ENCODE measurements at places on chromosomes 5 and 9. TPM values are rescaled to one million over a fixed set of nuclear protein-coding genes. Genes with fewer than 3 reads are reported as not detected.
A peak's percentile ranks its signal among the peaks of the same experiment; 100 is the strongest.

GRCh38 chr5:172506251-172506650, 51.9 kb upstream of the SH3PXD2B start:
- no peak overlapping the region for H3K4me3 ChIP-seq
- H3K4me1 ChIP-seq = peaks cover 7% of the 10 kb centered on the region
- H3K27ac ChIP-seq = no peak overlapping the region
- no peak for DNase-seq
- no peaks in the 10 kb centered on the region for H3K36me3 ChIP-seq
- H3K27me3 ChIP-seq = no peaks in the 10 kb centered on the region

GRCh38 chr5:115180165-115180709, 10.5 kb upstream of the TRIM36 start:
- H3K27ac ChIP-seq = peak overlapping the region; percentile 52
- H3K4me1 ChIP-seq = no peaks in the 10 kb centered on the region
- peak; percentile 35 for DNase-seq
- peak overlapping the region; percentile 50 for H3K4me3 ChIP-seq
- no peaks in the 10 kb centered on the region for H3K36me3 ChIP-seq

GRCh38 chr5:149156435-149157083, 15.3 kb downstream of the ABLIM3 start:
- no peaks in the 10 kb centered on the region for H3K36me3 ChIP-seq
- no peak overlapping the region for H3K4me3 ChIP-seq
- no peak overlapping the region for H3K27ac ChIP-seq

- peak; percentile 57 for DNase-seq
- no peak overlapping the region for H3K27ac ChIP-seq
- no peak overlapping the region for H3K4me3 ChIP-seq
- no peaks in the 10 kb centered on the region for H3K36me3 ChIP-seq
Measured at GRCh38 chr5:150286820-150287219, 2.8 kb downstream of the CAMK2A start.

- no peaks in the 10 kb centered on the region for H3K4me1 ChIP-seq
- H3K27me3 ChIP-seq = no peaks in the 10 kb centered on the region
- no peaks in the 10 kb centered on the region for H3K36me3 ChIP-seq
- no peak overlapping the region for H3K27ac ChIP-seq
Measured at GRCh38 chr5:68011801-68012200, 203.8 kb upstream of the PIK3R1 start.

The PDE4D gene
- polyA plus RNA-seq = 21.5 TPM

The C9orf78 gene
- 47.9 TPM for polyA plus RNA-seq

DNA sequence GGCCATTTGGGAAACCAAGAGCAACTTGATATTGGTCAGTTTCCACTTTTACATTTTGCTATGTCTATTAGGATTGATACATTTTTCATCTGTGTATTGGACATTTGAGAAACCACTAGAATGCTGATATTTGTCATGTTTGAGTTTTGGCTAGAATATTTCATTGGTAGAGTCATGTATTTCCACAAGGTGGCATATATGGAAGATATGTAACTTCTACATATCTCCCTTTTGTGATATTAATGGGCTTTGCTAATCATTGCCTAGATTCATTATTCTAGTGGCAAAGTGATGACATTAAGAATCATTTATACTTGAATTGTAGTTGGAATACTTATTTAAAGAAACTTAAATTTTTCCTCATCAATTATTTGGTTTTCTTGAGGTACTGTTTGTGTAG, 692.9 kb upstream of the EDIL3 start:
- no peak overlapping the region for H3K4me3 ChIP-seq
- H3K4me1 ChIP-seq = no peaks in the 10 kb centered on the region
- no peaks in the 10 kb centered on the region for H3K36me3 ChIP-seq
- DNase-seq = no peak
- no peaks in the 10 kb centered on the region for H3K27me3 ChIP-seq

The PCDHA13 gene
- 0.27 TPM for polyA plus RNA-seq

The PCDHA1 gene
- polyA plus RNA-seq = not detected

- H3K27me3 ChIP-seq = no peaks in the 10 kb centered on the region
- H3K4me1 ChIP-seq = no peaks in the 10 kb centered on the region
- no peaks in the 10 kb centered on the region for H3K36me3 ChIP-seq
- H3K27ac ChIP-seq = no peak overlapping the region
- DNase-seq = no peak
Measured at GRCh38 chr5:98454407-98454806, 319.1 kb upstream of the RGMB start.

DNA sequence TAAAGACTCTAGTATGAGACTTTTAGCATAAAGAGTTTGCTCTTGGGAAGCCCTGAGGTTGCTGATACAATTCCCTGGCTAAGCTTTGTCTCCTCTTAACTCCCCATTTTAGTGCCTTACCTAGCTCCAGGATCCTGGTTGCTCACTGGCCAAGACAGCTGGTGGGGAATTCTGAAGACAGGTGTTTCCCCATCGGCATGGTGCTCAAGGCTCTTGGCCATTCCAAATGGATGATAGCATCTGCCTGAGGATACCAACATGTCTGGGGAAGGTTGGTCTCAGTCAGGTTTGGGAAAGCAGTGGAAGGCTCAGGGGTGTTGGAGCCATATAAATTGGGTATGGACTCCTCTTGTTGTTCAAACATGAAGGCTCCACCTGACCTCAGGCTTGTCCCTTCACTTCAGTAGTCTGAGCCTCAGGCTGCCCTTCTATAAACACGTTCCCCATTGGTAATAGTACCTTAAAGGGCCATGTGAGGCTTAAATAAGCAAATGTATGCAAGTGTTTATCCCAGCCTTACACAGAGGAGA, 44.5 kb upstream of the CXCL14 start:
- H3K4me1 ChIP-seq = no peaks in the 10 kb centered on the region
- H3K4me3 ChIP-seq = no peak overlapping the region
- H3K36me3 ChIP-seq = no peaks in the 10 kb centered on the region

DNA sequence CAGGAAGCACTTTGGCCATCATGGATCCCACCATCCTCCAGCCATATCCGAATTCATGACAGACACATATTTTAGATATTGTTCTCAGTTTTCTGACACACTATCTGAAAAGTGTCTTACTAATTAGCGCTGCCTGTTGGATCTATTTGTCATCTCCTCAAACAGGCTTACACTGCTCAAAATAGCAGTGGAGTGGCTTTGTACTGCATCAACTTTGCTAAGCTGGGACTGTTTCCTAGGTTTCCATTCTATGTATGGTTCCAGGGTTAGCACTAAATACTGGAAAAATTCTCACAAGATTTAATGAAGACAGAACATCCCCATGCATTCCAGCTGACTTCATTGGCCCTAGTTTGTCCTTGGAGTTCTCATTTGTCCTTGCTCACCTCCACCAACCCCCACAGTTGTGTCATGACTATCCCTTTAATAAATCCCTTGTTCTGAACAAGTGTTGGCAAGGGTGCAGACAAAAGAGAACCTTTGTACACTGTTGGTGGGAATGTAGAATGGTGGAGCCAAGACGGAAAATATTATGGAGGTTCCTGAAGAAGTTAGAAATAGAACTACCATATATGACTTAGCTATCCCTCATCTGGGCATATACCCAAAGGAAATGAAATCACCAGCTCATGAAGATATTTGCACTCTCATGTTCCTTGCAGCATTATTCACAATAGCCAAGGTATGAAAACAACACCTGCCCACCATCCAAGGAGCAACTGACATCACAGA, 136.5 kb upstream of the RAI14 start:
- no peak overlapping the region for H3K4me3 ChIP-seq
- H3K4me1 ChIP-seq = peaks cover 5% of the 10 kb centered on the region
- H3K27ac ChIP-seq = no peak overlapping the region
- DNase-seq = no peak
- H3K36me3 ChIP-seq = no peaks in the 10 kb centered on the region

GRCh38 chr9:8816361-8816760, 1016.8 kb upstream of the DMAC1 start:
- no peaks in the 10 kb centered on the region for H3K4me1 ChIP-seq
- no peaks in the 10 kb centered on the region for H3K27me3 ChIP-seq
- no peaks in the 10 kb centered on the region for H3K36me3 ChIP-seq
- no peak for DNase-seq

DNA sequence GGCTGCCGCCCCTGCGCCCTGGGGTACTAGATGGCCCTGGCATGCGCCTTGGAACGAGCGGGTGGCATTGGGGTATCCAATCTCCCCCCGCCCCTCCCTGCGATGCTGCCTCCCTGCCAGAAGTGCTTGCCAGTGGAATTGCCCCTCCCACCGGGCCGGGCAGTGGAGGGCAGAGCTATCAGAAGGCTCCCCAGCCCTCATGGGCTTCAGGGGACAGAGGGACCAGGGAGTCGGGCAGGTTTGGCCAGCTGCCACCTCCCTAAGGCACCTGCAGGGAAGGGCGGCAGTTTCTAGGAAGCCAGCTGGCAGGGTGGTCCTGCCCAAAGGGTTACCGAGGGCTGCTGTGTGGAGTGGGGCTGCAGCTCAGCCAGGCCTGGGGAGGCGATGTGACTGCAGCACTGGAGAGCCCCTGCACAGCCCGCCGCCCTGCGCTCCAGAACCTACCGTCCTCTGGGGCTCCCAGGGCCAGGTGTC, 52.8 kb upstream of the EGFL7 start:
- no peaks in the 10 kb centered on the region for H3K36me3 ChIP-seq
- H3K27me3 ChIP-seq = no peaks in the 10 kb centered on the region
- H3K4me3 ChIP-seq = no peak overlapping the region
- no peak for DNase-seq
- H3K27ac ChIP-seq = no peak overlapping the region

DNA sequence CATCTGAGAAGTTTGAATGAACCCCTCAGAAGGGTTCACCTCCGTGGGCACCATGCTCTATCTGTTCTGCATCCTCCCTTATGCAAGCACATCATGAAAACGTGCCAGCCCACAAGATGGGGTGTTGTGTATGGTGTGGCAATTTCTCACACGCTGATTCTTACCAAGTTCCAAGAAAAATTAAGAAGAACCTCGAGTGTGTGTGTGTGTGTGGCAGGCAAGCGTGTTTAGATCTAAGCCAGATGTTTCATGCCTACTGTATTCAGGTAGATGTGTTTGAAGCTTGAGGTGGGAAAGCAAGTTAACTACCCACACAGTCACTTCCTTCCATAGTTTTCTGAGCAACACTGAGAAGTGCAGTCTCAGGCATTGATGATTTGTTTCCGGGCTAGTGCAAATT, 77.7 kb upstream of the GNA14 start:
- H3K27me3 ChIP-seq = no peaks in the 10 kb centered on the region
- H3K4me3 ChIP-seq = no peak overlapping the region
- H3K27ac ChIP-seq = no peak overlapping the region
- peaks cover 12% of the 10 kb centered on the region for H3K36me3 ChIP-seq
- no peaks in the 10 kb centered on the region for H3K4me1 ChIP-seq

- no peak overlapping the region for H3K4me3 ChIP-seq
- H3K27me3 ChIP-seq = no peaks in the 10 kb centered on the region
- H3K36me3 ChIP-seq = no peaks in the 10 kb centered on the region
- H3K4me1 ChIP-seq = no peaks in the 10 kb centered on the region
- peak; percentile 26 for DNase-seq
Measured at GRCh38 chr5:98750693-98751092, 22.8 kb upstream of the RGMB start.

The SARDH gene
- 8.1 TPM for polyA plus RNA-seq

The ZNF189 gene
- 13.6 TPM for polyA plus RNA-seq

- H3K4me1 ChIP-seq = no peaks in the 10 kb centered on the region
- H3K27me3 ChIP-seq = no peaks in the 10 kb centered on the region
- no peaks in the 10 kb centered on the region for H3K36me3 ChIP-seq
- no peak overlapping the region for H3K4me3 ChIP-seq
Measured at GRCh38 chr5:156109317-156110023, 217.5 kb upstream of the SGCD start.

- no peaks in the 10 kb centered on the region for H3K4me1 ChIP-seq
- no peaks in the 10 kb centered on the region for H3K36me3 ChIP-seq
- H3K27me3 ChIP-seq = no peaks in the 10 kb centered on the region
- H3K27ac ChIP-seq = no peak overlapping the region
- no peak for DNase-seq
Measured at GRCh38 chr5:39648085-39648847, 223.5 kb upstream of the DAB2 start.

- H3K4me1 ChIP-seq = peaks cover 21% of the 10 kb centered on the region
- peak overlapping the region; percentile 90 for H3K27ac ChIP-seq
- H3K36me3 ChIP-seq = no peaks in the 10 kb centered on the region
- peak; percentile 57 for DNase-seq
Measured at GRCh38 chr5:54533541-54534190, 16.1 kb downstream of the SNX18 start.

GRCh38 chr5:56244627-56245026, 11.5 kb upstream of the ANKRD55 start:
- H3K4me3 ChIP-seq = no peak overlapping the region
- no peak overlapping the region for H3K27ac ChIP-seq
- H3K36me3 ChIP-seq = no peaks in the 10 kb centered on the region
- no peaks in the 10 kb centered on the region for H3K4me1 ChIP-seq

The PCDHGA12 gene
- 0.66 TPM for polyA plus RNA-seq

DNA sequence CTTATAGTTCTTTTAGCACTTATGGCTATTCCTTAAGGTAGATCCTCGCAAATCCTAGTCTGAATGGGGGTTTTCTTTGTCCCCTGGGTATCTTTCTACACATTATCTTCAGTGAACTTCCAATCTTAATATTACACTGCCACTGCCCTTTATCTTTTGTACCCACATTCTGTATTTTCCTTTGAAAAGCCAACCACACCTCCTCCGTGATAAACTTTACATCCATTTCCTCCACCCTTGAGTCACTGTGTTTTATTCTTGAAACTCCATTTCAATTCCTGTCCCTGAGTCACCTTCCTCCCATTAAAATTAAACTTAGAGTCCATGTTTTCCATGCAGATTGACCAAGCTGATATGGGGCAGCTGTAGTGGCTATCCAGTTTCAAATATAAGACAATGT, 43.2 kb upstream of the RICTOR start:
- no peaks in the 10 kb centered on the region for H3K4me1 ChIP-seq
- no peaks in the 10 kb centered on the region for H3K36me3 ChIP-seq
- H3K27me3 ChIP-seq = peaks cover 2% of the 10 kb centered on the region
- H3K27ac ChIP-seq = no peak overlapping the region
- H3K4me3 ChIP-seq = no peak overlapping the region

DNA sequence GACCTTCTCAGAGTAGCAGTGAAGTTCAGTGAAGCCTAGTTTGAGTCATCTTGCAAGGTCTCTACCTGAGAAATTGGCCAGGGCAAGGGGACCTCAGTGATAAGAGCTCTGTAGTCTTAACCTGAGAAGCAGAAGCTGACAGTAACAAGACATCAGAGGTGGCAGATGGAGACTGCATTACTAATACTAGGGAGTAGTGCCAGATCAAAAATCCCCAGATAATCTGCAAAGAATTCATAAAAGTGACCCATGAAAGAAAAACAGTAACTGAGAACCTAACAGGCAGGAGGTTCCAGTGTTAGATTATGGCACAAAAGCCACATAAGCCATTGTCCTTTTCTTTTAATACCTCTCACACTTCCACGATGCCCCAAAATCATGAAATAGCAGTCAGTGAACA, 175.5 kb downstream of the MUSK start:
- no peaks in the 10 kb centered on the region for H3K36me3 ChIP-seq
- no peak overlapping the region for H3K4me3 ChIP-seq
- H3K27ac ChIP-seq = no peak overlapping the region
- H3K4me1 ChIP-seq = no peaks in the 10 kb centered on the region
- DNase-seq = no peak

The INSYN2B gene
- not detected for polyA plus RNA-seq

The C5orf52 gene
- not detected for polyA plus RNA-seq
